Urinary bladder (tissue), 4 donors: ENCODE measurements at places on chromosomes 7 and 10. TPM values are rescaled to one million over a fixed set of nuclear protein-coding genes. Genes with fewer than 3 reads are reported as not detected.

The LGI1 gene
- 1.8 TPM for polyA plus RNA-seq

The TLX1 gene
- not detected for polyA plus RNA-seq

The FGL2 gene
- 106 TPM for polyA plus RNA-seq

The KLF14 gene
- polyA plus RNA-seq = 0.03 TPM

The RHEB gene
- 109 TPM for polyA plus RNA-seq

The FAM131B gene
- polyA plus RNA-seq = 3.2 TPM

The CH25H gene
- 3.8 TPM for polyA plus RNA-seq

DNA sequence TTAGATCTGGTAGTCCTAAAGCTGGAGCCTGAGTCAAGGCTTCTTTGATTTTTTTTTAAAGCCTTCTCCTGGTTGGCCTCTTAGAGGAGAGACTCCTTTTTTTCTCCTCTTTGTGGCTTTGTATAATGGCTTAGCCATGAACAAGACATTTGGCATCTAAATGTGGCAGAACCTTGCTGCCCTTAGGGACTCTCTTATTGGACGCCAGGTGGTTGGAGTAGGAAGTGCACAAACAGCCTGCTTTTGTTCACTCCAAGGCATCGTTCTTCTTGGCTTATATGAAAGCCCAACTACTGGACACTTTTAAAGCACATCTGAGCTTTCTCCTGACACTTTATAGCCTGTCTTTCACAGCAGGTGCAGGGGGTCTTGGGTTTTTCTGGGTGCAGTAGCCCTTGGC lies 25.0 kb downstream of the ZPBP start:
- DNase-seq = no peak

DNA sequence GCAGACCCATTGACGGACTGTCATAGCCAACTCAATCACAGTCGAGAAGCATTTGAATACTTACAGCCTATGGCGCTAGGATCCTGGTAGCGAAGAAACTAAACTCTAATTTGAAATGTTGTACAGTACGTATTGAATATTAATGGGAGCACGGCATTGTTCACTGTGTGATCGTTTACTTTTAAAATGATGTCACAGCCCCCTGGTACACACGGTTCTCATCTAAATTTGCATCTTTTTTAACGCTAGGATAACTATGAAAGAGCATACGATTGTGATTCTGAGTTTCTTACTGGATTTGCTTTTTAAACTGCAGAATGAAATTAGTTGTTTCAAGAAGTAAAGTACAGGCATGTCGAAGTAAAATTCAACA lies 895 bp upstream of the NAPEPLD start:
- no peak for DNase-seq

GRCh38 chr10:34523017-34523767 lies 291.9 kb downstream of the PARD3 start:
- DNase-seq = no peak

DNA sequence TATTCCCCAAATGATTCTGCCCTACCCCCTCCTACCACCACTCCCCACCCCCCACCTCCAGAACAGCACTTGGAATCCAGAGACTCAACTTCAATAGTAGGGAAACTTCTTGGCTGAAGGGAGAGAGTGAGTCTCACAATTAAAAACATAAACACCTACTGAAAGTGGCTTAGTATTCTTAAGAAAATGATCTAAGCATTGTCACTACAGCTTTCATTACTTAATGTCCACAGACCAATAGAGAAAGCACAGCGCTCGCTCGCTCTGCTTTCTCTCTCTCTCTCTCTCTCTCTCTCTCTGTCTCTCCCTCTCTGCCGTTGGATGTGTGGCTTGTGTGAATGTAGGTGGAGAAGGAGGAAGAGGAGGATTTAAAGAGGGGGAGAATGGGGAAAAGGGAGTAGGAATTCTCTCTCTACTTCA lies 1.5 kb upstream of the SEMA3A start:
- DNase-seq = no peak

- DNase-seq = no peak
Observed at GRCh38 chr10:76085817-76086167, 654.4 kb downstream of the LRMDA start.

DNA sequence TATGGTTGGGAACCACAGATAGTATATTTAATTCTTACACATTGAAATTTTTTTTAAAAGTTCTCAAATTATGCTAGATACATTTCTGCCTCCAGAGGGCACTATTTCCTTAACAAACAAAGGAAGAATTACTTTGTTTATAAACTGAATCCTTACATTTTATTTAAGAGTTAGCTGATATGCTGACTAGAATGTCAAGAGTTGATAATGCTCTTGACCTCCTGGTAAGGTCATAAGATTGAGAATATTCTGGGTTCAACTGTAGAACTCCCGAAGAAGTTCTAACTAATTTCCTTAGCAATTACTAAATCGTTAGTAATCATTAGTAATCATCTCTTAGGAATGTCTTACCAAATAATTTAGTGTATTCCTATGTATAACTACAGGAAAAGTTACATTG lies 95.3 kb upstream of the CYP26C1 start:
- DNase-seq = peak; percentile 26

DNA sequence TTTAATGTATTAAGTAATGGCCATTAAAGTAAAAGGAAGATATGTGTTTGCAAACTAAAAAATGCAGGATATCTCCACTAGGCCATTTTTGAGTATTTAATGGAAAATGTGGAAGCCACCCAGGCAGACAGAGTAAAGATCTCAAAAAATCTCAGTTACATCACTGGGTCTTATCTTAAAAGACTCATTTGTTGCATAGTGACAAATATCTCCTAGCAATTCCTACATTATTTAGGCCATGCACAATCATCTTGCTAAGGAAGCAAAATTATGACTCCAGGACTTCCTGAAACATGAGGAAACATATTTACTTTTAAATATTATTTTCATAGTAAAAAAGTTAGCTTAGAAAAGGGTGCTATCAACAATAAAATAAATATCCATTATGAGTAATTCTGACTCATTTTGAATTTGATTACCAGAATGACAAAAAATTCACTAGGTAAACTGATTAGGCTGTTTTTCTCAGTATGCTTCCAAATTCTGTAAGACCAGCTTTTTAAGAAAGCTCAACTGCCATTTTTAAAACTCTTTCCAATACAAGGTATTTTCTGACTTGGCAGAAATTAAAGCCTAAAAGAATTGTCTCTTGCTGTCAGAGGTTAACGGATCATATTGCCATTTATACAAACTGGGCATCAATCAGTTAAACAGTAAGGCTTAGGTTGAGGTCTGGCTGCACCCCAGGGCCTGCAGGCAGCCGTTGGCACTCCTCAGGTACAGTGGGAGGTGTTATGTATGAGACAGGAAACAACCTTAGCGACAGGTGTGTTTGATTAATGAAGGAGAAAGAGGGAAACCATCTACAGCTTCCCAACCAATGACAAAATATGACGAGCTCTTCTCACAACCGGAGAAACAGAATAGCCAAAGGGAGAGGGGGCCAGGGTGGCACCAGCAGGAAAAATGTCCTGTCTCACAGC lies 31.8 kb downstream of the PCLO start:
- DNase-seq = no peak

DNA sequence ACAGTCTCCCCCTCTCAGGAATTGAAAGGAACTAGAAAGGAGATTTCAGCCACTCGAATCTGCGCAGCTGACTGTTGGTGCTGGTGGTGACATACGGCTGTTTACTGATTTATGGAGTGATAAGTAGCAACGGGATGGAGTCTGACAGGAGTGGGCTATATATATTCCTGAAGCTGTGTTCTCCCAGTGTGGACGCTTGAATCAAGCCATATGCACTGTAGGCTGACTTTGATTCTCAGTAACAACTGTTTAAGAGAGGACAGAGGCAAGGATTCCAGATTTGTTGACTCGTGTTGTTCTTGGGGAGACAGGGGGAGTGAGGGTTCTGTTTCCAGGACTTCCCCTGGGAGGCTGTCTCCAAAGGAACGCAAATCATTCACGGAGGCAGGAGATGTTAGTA lies 260.1 kb upstream of the AUTS2 start:
- no peak for DNase-seq

- DNase-seq = no peak
Observed at GRCh38 chr7:16436306-16436705, 15.0 kb upstream of the CRPPA start.

DNA sequence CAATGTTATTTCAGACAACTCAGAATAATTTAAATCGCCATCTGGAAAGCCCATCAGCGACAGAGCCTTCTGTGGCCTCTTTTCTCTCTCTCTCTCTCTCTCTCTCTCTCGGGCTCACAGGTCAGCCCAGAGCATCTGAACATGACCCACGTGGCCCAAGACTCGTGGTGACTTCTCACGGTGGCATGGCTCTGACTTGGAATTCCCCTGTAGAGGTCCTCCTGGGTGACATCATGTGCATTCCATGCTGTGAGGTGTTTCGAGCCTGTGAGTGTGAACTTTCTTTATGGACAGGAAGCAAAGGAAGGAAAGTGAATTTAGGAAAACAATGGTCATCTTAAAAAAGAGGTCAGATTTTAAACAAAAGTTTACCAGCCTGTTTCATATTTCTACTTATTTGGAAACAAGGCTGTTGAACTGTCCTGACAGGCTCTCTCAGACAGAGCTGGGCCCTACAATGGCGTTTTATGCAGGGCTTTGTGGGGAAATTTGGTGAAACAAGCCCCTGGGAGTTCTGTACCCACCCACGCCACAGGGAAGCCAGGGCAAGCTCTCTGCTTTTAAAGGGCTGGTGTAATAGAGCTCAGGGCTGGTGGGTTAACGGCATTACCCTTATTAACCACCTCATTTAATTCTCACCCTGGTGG lies 359.7 kb upstream of the ZNF32 start:
- DNase-seq = no peak

- no peak for DNase-seq
Observed at GRCh38 chr10:76133597-76134255, 702.3 kb downstream of the LRMDA start.

GRCh38 chr7:8441106-8441965 lies 7.9 kb downstream of the NXPH1 start:
- no peak for DNase-seq

- DNase-seq = no peak
Observed at GRCh38 chr7:70352906-70353305, 754.6 kb downstream of the AUTS2 start.

- DNase-seq = no peak
Observed at GRCh38 chr7:68334636-68335272, 1263.5 kb upstream of the AUTS2 start.

GRCh38 chr10:36492590-36493515 lies 632.5 kb upstream of the ANKRD30A start:
- DNase-seq = no peak

DNA sequence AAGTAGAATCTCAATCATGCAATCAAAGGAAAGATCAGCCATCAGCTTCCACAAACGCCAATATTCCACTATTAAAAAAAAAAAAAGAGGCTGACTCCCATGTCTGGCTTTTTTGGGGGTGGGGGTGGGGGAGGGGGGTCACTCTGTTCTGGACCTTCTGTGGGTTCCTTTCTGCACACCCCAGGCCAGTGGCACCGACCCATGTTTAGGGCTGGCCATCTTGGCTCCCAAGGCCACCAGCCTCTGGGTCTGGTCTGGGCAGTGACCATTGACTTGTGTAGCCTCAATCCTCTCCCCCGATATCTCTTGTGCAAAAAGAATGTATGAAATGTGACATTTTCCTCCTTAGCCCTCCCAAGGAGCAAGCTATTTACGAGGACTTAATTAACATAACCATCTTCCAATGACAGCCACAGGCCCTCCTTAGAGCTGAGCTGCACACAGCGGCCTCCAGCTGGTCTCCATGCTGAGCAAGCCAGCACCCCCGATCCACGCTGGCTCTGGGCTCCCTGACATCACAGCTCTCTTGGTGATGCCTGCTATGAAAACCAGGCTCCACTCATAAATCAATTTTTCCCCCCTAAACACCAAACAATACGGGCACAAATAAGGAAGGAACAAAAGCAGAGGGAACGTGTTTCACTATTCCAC lies 100.1 kb downstream of the ZRANB1 start:
- no peak for DNase-seq

DNA sequence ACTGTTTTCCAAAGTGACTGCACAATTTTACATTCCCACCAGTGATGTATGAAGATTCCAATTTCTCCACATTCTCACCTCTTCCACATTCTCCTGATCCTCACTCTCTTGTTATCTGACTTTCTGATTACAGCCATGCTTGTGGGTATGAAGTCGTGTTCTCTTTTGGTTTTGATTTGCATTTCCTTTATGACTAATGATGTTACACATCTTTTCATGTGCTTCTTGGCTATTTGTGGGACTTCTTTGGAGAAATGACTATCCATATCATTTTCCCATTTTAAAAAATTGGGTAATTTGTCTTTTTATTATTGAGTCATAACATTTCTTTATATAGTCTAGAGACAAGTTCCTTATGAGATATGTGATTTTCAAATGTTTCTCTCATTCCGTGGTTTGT lies 10.5 kb upstream of the GIMAP8 start:
- DNase-seq = no peak

DNA sequence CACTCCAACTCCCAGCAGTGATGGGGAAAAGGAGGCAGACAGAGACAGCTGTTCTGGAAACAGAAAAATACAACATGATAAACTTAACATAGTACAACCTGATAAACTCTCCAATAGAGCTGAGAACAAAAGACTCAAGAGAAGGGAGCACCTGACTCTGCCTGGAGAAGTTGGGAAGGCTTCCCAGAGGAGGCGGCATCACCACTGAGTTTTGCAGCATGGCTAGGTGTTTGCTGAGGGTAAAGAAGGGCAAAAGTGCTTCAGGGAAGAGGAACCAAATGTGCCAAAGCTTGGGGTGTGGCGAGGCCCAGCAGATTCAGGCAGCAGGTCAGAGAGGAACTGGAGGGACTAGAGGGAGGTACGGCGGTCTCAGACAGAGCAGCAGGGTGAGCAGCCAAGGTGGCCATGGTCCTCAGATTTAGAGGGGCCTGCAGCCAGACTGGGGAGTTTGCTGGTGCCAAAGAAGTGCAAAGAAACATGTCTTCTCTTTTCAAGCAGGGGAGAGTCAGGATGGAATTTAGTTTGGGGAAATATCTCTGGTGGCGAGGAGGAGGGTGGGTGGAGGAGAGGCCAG lies 119.9 kb upstream of the BTBD16 start:
- no peak for DNase-seq

- peak; percentile 71 for DNase-seq
Observed at GRCh38 chr10:117541909-117542705, 439 bp upstream of the EMX2 start.

DNA sequence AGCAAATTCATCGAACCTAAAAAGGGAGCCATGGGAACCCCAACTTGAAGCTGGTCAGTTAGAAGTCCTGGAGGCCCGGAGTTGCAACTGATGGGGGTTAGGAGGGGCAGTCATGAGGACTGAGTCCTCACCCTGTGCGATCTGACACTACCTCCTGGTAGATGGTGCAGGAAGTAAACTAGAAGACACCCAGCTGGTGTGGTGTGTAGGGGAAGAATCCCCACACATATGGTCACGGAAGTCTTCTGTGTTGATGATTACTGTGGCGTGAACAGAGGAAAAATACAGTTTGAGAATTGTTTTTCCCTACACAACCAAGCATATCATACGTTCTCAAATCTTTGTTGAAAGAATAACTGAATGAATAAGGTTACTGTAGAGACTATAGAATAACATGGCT lies 164.6 kb upstream of the KCTD7 start:
- DNase-seq = no peak

DNA sequence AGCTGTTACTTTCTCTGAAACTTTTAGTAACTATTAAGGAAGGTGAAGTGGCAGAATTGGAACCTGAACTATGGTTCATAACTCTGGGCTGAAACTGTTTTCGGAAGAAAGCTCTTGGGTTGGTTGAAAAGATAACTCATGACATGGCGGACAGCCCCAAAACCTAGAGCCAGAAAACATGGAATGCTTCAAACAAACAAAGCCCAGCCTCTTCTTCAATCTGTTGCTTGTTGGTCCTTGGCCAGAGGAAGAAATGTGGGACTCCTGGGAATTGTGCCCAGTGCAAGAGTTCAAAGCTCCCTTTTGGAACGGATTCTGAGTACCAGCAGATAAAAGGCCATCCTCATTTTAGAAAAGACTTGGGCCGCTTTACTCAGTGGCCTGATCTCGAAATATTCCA lies 52.9 kb upstream of the CACNB2 start:
- peak; percentile 10 for DNase-seq
